ENCODE measurements at places on chromosomes 16 and 17.

GRCh38 chr16:2822496-2822895 is 5.5 kb downstream of the PRSS21 start:
- no peak for DNase-seq

- peak; percentile 56 for DNase-seq
Observed at GRCh38 chr17:81396722-81397313, 1.6 kb downstream of the BAHCC1 start.

- DNase-seq, result no peak
Observed at GRCh38 chr17:40558890-40559563, 6.2 kb downstream of the CCR7 start.

DNA sequence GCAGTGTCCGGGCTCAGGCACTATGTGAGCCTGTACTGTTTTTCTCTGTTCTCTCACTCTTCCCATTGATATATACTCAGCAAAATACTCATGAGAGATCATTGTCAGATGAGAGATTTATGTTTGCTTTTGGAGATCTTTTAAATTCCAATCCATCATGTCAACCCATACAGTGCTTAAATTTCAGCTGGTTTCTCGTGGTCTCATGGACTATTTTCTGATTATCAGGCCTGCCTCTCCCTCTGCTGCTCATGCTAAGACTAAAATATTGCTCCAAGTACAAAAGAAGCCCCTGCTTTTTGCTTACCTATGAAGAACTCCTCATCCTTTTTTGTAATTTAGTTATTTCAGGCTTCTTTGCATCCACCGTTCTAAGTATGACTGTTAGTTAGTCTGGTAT is 547.2 kb downstream of the KCNJ2 start:
- DNase-seq, result no peak

DNA sequence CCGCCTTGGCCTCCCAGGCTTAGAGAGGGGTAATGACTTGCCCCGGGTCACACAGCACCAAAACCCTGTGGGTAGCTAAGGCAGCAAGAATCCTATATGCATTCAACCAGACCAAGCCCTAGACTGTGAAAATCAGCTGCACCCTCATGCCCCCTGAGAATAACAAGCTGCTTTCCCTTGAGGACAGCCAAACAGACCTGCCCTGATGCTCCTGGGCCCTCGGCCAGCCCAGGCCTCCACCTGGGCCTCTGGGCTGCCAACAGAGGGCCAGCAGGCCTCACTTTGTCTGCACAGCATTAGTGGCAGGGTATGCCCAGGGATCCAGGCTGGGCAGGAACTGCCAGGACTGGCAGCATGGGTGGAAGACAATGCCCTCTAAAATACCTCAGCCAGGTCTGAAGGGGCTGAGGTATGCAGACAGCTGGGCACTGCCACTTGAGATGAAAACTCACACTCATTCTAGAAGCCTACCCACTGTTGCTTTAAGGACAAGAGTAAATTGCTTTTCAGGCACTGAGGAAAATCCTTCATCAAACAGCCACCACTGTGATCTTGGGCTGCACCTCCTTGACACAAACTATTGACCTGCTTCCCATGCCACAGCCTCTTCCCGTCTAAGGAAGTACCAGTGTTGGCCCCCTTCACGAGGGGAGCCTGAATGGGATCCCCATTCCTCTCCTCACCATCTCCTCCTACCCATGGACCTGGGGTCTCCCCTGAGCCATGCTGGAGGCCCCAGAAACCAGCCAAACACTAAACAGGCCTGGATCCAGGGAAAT is 8.8 kb downstream of the ST3GAL2 start:
- peak; percentile 14 for DNase-seq

DNA sequence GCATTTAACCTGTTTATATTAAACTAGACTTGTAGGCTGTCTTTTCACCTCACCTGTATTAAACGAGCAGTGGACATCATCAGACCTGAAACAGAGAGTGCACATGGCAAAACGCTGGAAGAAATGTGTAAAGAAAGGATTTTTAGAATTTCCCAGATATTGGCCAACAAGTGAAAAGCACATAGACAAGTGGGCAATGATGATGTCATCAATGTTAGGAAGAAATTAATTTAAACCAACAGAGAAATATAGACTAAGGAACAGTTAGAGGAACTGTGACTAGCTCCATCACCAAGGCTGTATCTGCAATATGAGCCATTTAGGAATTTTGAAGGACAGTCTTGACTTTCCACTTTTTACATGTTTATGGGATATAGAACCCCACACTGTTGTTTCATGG is 67.1 kb upstream of the SLC12A3 start:
- no peak for DNase-seq

- DNase-seq, result no peak
Observed at GRCh38 chr17:17845046-17845775, 8.4 kb upstream of the SREBF1 start.
